ENCODE measurements at places on chromosomes 2 and 18.

DNA sequence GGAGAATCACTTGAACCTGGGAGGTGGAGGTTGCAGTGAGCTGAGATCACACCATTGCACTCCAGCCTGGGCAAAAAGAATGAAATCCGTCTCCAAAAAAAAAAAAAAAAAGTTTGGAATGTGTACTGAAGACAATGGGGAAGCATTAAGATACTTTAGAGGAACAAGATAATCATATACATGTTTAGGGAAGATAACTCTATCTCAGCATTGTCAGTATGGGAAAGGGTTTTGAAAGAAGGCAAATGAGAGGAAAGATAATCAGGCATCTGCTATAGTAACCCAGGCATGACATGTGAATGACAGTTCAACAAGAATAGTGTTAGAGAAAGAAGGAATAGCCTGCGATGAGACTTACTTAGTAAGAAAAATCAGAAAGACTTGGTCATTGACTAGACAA, 112.0 kb downstream of the ATAD2B start:
- no peak for DNase-seq

DNA sequence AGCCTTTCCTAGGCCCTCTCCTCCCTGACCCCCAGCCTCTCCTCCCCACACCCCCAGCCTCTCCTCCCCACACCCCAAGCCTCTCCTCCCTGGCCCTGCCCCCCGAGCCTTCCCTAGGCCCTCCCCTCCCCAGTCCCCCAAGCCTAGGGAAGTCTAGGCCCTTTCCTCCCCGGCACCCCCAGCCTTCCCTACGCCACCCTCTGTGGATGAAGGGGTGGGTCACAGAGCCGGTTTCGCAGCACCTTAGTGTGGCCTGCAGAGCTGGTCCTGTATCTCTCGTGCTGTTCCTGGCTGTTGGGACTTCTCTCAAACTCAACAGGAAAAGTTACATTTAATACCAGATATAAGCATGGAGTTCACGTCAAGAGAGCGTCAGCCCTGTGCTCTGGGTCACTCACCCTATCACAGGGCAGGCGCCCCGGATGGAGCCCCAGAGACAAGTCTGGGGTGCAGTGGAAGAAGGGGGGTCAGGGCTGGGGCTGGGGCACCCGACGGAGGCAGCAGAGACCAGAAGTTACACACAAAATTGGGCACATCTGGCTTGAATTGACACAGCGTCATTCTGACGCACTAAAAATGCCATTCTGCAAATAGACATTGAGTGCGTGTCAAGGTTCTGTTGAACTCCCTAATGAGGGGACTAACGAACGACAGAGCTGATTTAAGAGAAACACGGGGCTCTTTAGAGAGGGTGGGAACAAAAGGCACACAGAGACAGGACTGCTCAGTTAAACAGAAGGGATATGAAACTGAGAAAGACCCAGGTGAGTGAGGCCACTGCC, 24.0 kb downstream of the KCNIP3 start:
- peak; percentile 44 for DNase-seq

DNA sequence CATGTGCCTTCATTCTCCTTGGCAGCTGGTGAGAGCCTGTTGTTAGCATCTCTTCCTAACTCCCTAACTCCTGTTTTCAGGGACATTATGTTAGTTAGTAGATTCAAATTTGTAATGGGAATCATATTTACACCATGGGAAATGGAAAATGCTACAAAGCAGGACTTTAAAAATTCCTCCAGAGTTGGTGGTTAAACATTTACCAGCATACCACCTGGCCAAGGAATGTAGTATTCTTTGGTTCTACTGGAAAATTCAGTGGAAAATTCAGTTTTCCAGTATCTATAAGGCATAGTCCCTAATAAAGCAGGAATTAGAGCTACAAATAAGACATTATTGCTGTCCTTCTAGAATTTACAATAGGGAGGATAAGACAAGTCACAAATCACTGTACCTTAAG, 291.7 kb downstream of the GPD2 start:
- no peak for DNase-seq

GRCh38 chr2:179571252-179571651, 290.2 kb downstream of the ZNF385B start:
- no peak for DNase-seq

GRCh38 chr2:7456762-7457161, 539.5 kb downstream of the RNF144A start:
- DNase-seq, result no peak

DNA sequence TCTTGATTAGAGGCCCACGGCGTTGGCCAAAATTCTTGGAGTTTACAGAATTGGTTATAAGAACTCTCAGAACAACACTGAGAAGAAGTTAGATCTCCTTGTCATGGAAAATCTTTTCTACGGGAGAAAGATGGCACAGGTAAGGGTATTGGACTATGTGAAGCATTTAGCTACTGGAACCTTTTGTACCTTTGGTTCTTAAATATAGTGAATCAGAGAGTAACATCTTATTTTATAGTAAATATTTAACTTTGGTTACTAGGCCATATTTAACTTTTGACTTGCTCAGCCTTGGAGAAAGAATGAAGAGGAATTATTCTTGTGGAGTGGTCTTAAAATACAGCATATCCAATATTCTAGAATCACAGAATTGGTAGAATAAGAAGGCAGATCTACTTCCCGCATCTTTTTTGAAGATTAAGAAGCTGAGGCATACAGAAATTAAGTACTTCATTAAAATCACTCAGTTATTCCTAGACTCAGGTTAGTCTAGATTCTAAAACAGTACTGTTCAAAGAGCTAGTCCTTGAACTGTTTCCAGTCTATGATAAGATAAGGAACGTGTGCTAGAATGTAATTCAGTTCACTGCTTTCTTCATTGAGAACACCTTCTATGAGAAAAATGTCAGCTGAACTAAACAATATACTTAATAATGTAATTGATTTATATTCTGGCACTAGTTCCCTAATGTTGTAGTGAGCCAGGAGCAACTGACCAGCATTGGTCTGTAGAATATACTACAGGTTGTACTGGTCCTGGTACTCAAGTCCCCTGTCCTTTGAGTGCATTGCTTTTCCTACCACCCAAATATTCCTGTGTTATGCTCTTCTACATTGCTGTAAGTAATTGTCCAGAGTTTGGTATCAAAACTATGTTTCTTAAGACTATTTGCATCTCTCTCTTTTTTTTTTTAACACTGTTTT, 53.7 kb upstream of the PTH2R start:
- no peak for DNase-seq

- DNase-seq, result no peak
Measured at GRCh38 chr2:86124683-86125082, 18.6 kb downstream of the PTCD3 start.

- DNase-seq, result no peak
Measured at GRCh38 chr2:231323316-231323715, 72.2 kb upstream of the B3GNT7 start.

DNA sequence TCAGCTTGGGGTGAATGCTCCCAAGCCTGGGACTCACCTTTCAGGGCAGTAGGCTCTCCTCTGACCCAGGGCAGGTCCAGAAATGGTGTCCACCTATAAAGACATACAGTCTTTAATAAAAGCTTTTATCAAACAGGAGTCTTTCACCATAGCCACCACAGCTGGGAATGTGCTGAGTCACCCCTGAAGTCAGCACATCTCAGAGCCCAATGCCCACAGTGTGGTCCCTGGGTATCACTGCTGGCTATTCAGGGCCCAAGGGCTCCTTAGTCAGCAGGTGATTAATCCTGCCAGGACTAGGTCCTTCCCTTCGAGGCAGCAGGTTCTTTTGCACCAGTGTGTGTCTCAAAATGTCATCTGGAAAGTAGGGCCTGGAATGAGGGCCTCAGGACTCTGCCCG, 181.9 kb downstream of the MEMO1 start:
- no peak for DNase-seq

- peak; percentile 4 for DNase-seq
Measured at GRCh38 chr18:6219116-6219717, 195.5 kb downstream of the L3MBTL4 start.

DNA sequence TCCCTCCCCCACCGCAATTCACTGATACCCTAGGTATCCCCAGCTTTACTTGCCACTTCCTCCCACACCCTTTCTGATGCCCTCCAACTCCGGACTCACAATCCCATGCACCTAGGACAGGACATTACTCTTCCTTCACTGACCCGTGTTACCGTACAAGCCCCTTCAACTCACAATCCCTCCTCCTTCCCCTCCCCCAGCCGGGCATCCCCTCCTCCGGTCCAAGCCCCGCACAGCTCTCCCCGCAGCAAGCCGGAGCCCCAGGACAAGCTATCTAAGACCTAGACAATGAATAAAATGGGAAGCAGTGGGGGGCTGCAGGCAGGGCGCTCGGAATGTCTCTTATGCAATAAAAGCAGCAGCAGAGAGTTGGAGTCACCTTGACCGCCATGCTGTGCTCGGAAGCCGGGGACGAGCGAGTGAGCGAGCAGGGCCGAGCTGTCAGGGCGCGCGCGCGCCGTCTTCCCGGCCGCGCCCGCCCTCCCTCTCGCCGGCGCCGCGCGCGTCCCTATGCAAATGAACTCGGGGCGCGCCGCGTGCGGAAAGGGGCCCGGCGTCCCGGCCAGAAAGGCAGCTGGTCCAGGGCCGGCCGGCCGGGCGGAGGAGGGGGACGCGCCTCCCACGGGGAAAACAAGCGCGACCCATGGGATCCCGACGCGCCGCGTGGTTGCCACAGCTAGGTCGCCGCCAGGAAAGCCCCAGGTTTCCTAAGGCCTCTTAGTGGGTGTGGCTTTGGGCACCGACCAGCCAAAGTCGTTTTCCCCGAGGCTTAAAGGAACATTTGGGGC, at the start of gene SLC25A12:
SLC25A12 (minus strand) TSS at position 421 of the 788 bp plus-strand sequence; CDS start at position 391, 30 bp downstream.
- no peak for DNase-seq

- DNase-seq, result peak; percentile 55
Measured at GRCh38 chr2:138030459-138030858, 66.2 kb downstream of the HNMT start.

- DNase-seq, result no peak
Measured at GRCh38 chr2:224469374-224469964, 67.6 kb upstream of the FAM124B start.

DNA sequence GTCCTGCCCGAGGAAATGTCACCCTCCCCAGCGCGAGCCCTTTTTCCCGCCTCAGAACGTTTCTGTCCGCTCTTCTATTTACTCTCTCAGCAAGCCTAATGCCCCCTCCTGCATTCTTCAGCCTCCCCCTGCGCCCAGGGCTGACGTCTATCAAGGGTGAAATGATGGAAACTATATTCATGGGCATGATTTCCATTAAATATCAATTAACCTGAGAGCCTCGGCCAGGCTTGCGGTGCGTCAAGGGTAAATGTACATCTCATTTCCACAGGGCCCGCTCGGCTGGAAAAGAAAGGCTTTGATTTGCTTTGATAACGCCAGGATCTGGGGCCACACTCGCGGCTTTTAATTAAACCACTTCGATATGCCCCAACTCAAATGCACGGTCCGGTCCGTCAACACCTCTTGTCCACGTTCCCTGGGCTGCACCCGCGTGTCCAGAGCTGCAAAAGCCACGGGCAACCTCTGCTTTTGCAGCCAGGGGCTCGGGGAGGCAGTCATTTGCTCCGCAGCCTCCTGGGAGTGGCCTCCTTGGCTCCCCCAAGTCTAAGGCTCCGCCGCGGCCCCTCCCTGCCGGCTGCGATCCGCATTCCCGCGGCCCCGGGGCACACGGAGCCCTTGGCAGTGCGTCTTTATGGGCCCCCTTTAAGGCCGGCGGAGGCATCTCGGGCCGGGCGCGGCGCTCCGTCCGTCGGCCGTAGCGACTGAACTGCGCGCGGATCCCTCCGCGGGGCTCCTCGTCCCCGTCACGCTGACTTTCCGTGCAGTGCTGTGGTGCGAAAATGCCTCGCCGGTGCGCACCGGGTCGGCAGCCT, at the start of gene HOXD8:
HOXD8 (plus strand) TSS at position 724 of the 815 bp plus-strand sequence. CDS start 662 bp downstream, outside the sequence.
- no peak for DNase-seq

- no peak for DNase-seq
Measured at GRCh38 chr2:146258071-146258470, 1586.8 kb upstream of the ACVR2A start.

DNA sequence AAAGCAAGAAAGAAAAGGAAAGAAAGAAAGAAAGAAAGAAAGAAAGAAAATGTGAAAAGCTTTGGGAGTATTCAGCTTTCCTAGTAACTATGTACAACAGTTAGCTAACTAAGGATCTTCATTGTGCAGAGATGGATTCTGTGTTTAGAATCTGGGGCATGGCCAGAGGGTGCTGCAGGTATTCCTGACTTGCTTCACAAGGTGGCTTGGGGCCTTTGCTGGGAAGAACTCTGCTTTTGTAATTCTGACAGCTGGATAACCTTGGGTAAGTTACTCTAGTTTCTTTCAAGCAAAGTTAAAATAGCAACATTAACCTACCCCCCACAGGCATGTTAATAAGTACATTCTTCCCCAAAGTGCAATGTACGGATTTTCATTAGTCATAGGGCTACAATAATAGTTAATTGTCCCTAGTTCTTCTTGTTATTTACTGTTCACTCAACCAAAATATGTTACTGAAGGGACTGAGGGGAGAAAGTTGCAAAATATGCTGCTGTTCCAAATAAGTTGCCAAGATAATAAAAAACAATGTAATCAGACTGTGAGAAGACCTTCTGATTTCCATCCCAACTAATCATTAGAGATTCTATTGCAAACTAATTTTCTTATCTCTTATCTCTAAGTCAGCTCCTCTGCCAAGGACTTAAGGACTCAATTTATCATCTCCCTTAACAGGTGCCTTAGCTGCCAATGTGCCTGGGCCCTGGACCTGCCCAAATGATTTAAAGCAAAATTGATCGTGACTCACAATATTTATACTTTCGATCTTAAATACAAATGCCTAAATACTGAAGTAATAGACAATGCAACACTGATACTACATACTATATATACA, 50.3 kb downstream of the SERPINB8 start:
- no peak for DNase-seq

Measured in AG09309 (cell line).